NCI-H345 (cell line): ENCODE measurements at places on chromosomes 5 and 9.

DNA sequence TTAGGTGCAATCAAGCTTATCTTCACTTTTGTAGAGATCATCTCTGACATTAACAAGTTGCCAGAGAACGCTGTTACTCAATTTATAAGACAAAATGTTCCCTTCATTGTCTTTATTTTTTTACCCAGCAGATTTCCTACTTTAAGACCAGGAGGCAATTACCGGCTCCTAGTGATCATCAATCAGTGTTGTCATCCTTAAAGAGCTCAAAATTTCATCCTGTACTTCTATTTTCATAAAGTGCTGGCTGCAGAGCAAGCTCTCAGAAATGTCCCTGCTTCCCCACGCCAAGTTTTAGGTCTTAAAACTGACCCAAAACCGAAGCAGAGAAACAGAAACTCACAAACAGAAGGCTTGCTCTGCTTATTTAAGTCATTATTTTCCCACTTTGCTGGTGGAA, 82.9 kb downstream of the PJA2 start:
- DNase-seq, result no peak

- DNase-seq, result peak; percentile 3
These were observed 36.1 kb downstream of the CAAP1 start for GRCh38 chr9:26856413-26857032.

DNA sequence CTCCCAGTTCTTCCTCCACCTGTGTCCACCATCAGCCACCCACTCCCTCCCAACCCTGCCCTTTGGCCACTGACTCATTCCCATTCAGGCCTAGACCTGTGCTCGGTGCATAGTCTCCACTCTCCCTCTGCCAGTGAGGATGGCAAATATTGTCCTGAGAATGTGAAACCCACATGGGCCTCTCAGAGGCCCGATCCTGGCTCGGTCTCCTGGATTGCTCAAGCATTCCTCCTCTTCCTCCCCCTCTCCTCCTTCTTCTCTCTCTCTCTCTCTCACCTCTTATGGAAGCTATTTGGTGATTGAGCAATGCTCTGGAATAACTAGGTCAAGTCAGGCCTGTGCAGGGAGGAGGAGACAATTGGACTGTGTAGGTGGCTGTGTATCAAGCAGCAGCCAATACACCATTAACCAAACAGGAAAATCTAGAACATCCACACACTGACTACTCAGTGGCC, 99.9 kb downstream of the KLF4 start:
- no peak for DNase-seq

- no peak for DNase-seq
These were observed 939.4 kb upstream of the DMAC1 start for GRCh38 chr9:8738945-8739344.

GRCh38 chr5:113703266-113703665, 189.8 kb downstream of the YTHDC2 start:
- DNase-seq, result no peak

GRCh38 chr9:96618209-96619123, 1.2 kb downstream of the CDC14B start:
- no peak for DNase-seq

DNA sequence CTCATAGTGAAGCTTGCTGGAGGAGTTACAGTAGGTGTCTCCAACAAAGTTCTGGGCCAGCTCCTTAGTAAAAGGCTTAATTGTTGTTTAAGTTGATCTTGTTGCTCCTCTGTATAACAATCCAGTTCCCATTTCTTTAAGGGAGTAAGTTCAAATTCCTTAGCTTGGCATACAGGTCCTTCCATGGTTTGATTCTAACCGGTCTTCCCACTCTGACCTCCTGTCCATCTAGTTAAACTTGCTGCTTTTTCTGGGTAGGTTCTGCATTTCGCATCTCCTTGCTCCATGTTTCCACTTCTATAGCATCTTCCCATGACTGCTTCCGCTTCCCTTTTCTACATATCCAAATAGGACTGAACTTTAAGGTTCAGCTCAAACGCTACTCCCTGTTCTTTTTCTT, 95.5 kb downstream of the ARHGAP26 start:
- no peak for DNase-seq

DNA sequence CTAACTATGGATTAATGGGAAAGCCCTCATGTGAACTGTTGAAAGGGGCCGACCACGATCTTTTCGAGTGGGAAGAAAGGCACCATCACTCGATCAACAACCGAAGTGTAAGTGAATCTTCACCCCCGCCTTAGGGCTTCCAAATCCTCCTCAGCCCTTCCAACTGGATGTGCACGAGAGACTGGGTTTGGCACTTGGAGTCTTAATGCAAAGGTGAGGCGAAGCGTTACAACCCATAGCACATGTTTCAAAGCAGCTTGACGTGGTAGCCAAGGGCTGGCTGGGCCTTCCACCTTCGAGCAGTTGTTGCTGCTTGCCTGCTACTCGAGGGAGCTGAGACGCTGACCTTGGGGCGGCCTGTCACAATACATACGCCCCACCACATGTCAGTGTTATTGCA, 5.7 kb upstream of the LCN9 start:
- DNase-seq, result no peak
